Stimulated activated CD8-positive, alpha-beta memory T cell treated with anti-CD3 and anti-CD28 coated beads, Interleukin-15, amount 100 ng/mL, for 24 hours (primary cell): ENCODE measurements at places on chromosomes 7 and 10.

DNA sequence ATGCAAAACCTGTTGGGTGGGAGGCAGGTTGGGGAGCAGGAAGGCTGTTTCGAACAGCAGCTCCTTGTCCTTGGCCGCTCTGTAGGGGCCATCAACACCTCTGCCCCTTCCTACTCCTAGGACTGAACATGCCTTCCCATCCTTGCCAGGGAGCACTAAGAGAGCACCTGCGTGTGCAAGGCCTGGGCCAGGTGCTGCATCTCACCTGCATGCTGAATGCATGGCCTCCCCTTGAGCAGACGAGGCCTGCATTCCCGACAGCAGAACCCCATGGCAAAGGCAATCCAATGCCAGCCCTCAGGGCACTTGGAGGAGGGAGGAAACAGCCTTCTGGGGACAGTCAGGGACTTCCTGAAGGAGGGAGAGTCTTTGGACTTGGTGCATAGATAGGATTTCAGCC lies 11.0 kb downstream of the VSIR start:
- DNase-seq, result no peak

- DNase-seq, result no peak
Observed at GRCh38 chr10:58593008-58593407, 80.3 kb downstream of the BICC1 start.

- no peak for DNase-seq
Observed at GRCh38 chr7:28409716-28410627, 2.3 kb upstream of the CREB5 start.

GRCh38 chr10:100736144-100736808 lies 9.1 kb upstream of the PAX2 start:
- no peak for DNase-seq

DNA sequence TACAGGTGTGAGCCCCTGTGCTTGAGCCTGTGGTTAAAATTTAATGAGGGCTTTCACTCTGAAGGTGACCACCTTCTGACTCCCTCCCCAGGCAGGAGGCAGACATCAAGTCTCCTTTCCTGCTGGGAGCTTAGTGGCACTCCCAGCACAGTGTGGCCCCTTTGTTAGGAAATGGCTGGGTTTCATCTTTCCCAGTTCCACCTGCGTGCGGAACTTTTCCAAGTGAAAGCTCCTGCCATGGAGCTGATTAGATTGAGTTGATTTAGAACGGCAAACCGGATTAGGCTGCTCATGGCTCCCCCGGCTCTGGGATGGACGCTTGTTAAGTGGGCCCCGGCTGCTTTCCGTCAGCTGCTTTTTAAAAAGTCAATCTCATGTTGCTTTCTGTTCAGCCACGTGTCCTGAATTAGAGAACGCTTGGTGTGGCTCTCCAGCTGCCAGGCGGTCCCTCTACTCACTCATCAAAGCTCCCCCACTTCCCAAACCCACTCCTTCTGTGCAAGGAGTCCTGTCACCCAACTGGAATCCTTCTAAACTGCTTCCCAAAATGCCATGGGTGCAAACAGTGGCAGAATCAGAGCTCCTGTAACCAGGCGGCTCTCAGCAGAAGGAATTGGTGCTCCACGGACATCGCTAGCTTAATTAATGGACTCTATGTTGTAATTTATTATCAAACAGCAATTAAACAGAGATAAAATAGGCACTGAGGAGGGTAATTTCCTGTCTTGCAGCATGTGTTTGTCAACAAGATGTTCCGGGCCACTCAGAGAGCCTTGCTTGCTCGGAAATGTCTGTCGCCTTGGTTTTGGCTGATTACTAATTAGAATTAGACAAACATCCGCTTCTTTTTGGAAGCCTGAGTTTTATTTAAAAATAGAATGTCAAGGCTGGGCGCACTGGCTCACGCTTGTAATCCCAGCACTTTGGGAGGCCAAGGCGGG lies 551.2 kb downstream of the GALNT17 start:
- DNase-seq, result no peak

- DNase-seq, result no peak
Observed at GRCh38 chr7:150856303-150857275, 4.3 kb downstream of the AOC1 start.

DNA sequence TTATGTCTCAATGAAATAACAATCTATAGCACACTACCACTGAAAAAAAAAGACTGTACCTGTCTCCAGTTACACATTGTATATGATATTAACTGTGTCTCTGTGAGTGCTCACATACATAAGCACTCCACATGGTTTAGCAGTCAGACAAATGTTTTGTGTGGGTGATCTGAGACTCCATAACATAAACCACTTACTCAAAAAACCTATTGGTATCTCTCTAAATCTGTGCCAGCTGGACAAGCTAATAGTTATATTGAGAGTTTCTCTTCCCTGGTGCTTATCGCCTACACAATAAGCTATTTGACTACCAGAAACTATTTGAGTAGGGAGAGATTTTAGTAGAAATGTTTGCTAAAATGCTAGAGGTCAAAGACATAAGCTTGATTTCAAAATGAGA lies 190.1 kb upstream of the AGR3 start:
- no peak for DNase-seq

- DNase-seq, result no peak
Observed at GRCh38 chr7:28700790-28701203, 257.3 kb downstream of the TRIL start.

GRCh38 chr10:127458016-127458810 lies 90.9 kb upstream of the NPS start:
- no peak for DNase-seq

DNA sequence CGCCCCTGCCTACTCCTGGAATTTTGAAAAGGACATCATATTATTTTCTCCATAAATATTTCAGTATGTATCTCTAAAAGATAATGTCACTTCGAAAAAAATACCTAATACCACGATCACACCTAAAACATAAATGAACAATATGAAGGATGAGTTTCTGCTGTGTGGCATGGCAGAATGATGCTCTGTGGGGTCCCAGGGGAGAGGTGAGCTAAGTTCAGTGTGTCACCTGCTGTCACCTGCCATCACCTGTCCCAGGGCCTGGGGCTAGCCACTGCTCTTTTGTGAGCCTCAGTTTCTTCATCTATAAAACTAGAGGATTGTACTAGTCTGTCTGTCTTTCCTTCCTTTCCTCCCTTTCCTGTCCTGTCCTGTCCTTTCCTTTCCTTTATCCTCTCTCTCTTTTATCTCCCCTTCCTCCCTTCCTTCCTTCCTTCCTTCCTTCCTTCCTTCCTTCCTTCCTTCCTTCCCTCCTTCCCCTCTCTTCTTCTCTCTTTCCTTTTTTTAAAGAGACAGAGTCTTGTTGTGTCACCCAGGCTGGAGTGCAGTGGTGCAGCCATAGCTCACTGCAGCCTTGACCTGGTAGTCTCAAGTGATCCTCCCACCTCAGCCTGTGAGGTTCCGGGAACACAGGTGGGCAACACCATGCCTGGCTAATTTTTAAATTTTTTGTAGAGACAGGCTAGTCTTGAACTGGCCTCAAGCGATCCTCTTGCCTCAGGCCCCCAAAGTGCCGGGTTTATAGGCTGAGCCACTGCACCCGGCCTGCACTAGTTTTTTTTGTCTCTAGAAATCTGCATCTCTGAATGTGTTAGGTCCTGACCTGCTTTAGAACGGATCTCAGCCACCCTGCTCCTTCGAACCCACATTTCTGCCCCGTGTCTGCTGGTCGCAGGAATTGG lies 43.1 kb downstream of the CUX1 start:
- DNase-seq, result no peak
